ENCODE measurements at places on chromosomes 1 and 21. TPM values are rescaled to one million over a fixed set of nuclear protein-coding genes. Genes with fewer than 3 reads are reported as not detected.

The FAM72D gene
- total RNA-seq: 19.6 TPM

The CD247 gene
- 239 TPM for total RNA-seq

The COL16A1 gene
- not detected for total RNA-seq

The CADM3 gene
- total RNA-seq: not detected

The FOXO6 gene
- total RNA-seq: 0.20 TPM

The SHISAL2A gene
- 11.4 TPM for total RNA-seq

The OLFML2B gene
- total RNA-seq: not detected

GRCh38 chr1:47918257-47918867, 78.8 kb downstream of the TRABD2B start:
- H3K4me1 ChIP-seq: no peaks in the 10 kb centered on the region
- no peak overlapping the region for H3K4me3 ChIP-seq
- DNase-seq: no peak
- H3K27ac ChIP-seq: no peak overlapping the region
- peaks cover 5% of the 10 kb centered on the region for H3K27me3 ChIP-seq
- H3K36me3 ChIP-seq: no peaks in the 10 kb centered on the region

DNA sequence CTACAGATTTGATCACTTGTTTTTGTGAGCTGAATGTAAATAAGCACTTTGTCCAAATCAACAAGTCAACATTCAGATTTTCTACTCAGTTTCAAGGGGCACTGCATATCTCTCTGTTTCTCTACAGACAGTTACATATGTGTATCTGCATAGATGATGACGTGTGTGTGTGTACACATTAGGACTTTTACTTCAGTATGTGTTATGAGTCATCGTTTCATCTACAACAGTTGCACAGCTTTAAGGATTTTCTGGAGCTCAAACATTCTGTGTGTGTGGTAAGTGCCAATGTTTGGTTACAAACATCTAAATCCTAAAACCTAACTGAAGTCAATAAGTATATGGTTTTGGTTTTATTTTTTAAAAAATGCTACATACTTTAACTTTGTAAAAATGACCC, 494.5 kb upstream of the PBX1 start:
- no peaks in the 10 kb centered on the region for H3K36me3 ChIP-seq
- no peaks in the 10 kb centered on the region for H3K27me3 ChIP-seq
- DNase-seq: no peak
- H3K27ac ChIP-seq: no peak overlapping the region
- no peak overlapping the region for H3K4me3 ChIP-seq

GRCh38 chr1:200638073-200638472, 17.5 kb upstream of the KIF14 start:
- peaks cover 4% of the 10 kb centered on the region for H3K36me3 ChIP-seq
- H3K27me3 ChIP-seq: no peaks in the 10 kb centered on the region
- no peak overlapping the region for H3K4me3 ChIP-seq

GRCh38 chr1:64659478-64660138, 85.3 kb upstream of the RAVER2 start:
- DNase-seq: no peak
- no peak overlapping the region for H3K27ac ChIP-seq
- H3K27me3 ChIP-seq: peaks cover 17% of the 10 kb centered on the region
- H3K36me3 ChIP-seq: no peaks in the 10 kb centered on the region
- H3K4me3 ChIP-seq: no peak overlapping the region

- H3K27me3 ChIP-seq: no peaks in the 10 kb centered on the region
- no peak overlapping the region for H3K4me3 ChIP-seq
- peak; percentile 62 for DNase-seq
- H3K36me3 ChIP-seq: peaks cover 25% of the 10 kb centered on the region
- peaks cover 7% of the 10 kb centered on the region for H3K4me1 ChIP-seq
Observed at GRCh38 chr1:222634180-222635013, 16.5 kb downstream of the MIA3 start.

GRCh38 chr1:101653482-101653946, 343.2 kb downstream of the OLFM3 start:
- no peaks in the 10 kb centered on the region for H3K4me1 ChIP-seq
- H3K36me3 ChIP-seq: no peaks in the 10 kb centered on the region

GRCh38 chr1:11802616-11802972, 3.2 kb downstream of the MTHFR start:
- DNase-seq: no peak
- peak overlapping the region; percentile 44 for H3K27ac ChIP-seq
- H3K4me1 ChIP-seq: peaks cover 54% of the 10 kb centered on the region
- H3K27me3 ChIP-seq: no peaks in the 10 kb centered on the region
- peaks cover 32% of the 10 kb centered on the region for H3K36me3 ChIP-seq

GRCh38 chr21:17386498-17386897, 126.3 kb upstream of the CXADR start:
- H3K27ac ChIP-seq: no peak overlapping the region
- H3K27me3 ChIP-seq: no peaks in the 10 kb centered on the region
- H3K4me3 ChIP-seq: no peak overlapping the region
- no peak for DNase-seq

DNA sequence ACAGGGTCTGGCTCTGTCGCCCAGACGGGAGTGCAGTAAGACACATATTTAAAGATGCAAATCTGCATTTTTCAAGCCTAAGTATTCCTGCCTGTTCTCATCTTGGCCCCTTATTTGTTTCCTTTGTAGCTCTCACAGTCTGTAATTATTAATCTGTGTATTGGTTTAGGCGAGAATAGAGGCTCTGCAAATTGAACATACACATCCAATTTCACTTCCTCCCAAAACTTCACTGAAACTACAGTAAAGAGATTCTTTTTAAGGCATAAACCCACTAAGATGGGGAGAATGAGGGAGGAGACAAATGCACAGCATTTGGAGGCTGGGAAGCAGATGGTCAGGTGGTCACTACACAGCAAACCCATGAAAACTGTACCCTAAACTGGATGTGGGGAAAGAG, 21.0 kb downstream of the HMGN2 start:
- H3K27ac ChIP-seq: no peak overlapping the region
- H3K4me3 ChIP-seq: no peak overlapping the region
- DNase-seq: no peak
- H3K27me3 ChIP-seq: no peaks in the 10 kb centered on the region
- peaks cover 3% of the 10 kb centered on the region for H3K4me1 ChIP-seq

- H3K4me3 ChIP-seq: no peak overlapping the region
- no peaks in the 10 kb centered on the region for H3K4me1 ChIP-seq
- peaks cover 6% of the 10 kb centered on the region for H3K27me3 ChIP-seq
- H3K36me3 ChIP-seq: no peaks in the 10 kb centered on the region
- DNase-seq: no peak
Observed at GRCh38 chr1:180928331-180929230, 15.9 kb downstream of the KIAA1614 start.

- no peak for DNase-seq
- no peak overlapping the region for H3K4me3 ChIP-seq
- H3K27ac ChIP-seq: no peak overlapping the region
- peaks cover 7% of the 10 kb centered on the region for H3K4me1 ChIP-seq
- no peaks in the 10 kb centered on the region for H3K27me3 ChIP-seq
- H3K36me3 ChIP-seq: peaks cover 4% of the 10 kb centered on the region
Observed at GRCh38 chr1:9322661-9323244, 30.1 kb downstream of the SPSB1 start.

DNA sequence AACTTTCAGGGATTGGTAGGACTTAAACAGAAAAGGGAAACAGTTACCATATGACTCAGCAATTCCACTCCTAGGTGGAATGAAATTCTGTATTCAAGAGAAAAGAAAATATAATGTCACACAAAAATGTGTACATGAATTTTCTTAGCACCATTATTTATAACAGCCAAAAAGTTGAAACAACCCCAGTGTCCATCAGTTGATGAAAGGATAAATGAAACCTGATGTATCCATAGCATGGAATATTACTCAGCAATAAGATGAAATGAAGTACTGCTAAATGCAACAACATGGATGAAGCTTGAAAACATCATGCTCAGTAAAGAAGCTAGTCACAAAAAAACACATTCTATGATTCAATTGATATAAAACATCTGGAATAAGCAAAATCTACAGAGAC, 15.5 kb downstream of the EEIG2 start:
- no peaks in the 10 kb centered on the region for H3K27me3 ChIP-seq
- H3K4me1 ChIP-seq: no peaks in the 10 kb centered on the region
- no peak for DNase-seq
- peaks cover 5% of the 10 kb centered on the region for H3K36me3 ChIP-seq
- H3K4me3 ChIP-seq: no peak overlapping the region

GRCh38 chr1:171217658-171218443, 30.4 kb upstream of the FMO1 start:
- peaks cover 2% of the 10 kb centered on the region for H3K27me3 ChIP-seq
- no peak overlapping the region for H3K27ac ChIP-seq
- H3K4me1 ChIP-seq: peaks cover 2% of the 10 kb centered on the region
- H3K36me3 ChIP-seq: no peaks in the 10 kb centered on the region
- no peak overlapping the region for H3K4me3 ChIP-seq
- DNase-seq: no peak

Data from activated CD4-positive, alpha-beta memory T cell treated with anti-CD3 and anti-CD28 coated beads, Interleukin-2, amount 10 ng/mL, durations not matched to agents 7 days and 5 days (primary cell).